ENCODE measurements at places on chromosomes 12 and 14.

- DNase-seq = no peak
Measured at GRCh38 chr14:59830338-59830734, 40.2 kb downstream of the RTN1 start.

DNA sequence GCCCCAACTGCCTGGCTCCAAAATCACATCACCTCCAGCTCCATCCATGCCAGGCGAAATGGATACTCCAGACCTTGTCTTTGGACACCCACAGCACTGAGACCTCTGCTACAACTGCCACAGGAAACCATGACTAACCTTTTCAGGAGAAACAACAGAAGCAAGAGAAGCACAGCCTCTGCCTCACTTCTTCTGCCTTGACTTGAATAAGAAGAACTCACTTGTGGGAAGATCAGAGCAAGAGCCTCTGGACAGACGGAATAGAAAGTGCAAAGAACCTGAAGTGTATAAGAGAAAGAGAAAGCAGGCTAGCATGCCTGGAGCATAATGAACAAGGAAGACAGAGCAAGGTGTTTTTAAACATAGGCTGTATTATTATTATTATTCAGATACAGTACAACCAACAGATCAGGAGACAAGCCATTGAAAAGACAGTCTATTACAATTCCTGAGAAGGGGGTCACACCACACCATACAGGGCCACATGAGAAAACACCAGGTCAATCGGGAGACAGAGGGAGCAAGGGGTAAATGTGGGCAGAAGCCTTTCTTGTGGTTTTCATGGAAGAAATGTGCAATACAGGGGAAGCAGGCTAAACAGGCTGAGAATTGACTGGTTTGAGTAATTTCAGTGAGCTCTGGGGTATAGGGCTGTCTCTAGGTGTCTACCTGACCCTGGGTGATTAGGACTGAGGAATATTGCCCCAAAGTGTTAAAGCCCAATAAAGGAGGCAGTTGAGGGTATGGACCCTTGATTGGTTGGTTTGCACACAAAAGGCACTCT lies 7.4 kb upstream of the OR10P1 start:
- no peak for DNase-seq

- no peak for DNase-seq
Measured at GRCh38 chr14:56172571-56172971, 54.4 kb downstream of the PELI2 start.

DNA sequence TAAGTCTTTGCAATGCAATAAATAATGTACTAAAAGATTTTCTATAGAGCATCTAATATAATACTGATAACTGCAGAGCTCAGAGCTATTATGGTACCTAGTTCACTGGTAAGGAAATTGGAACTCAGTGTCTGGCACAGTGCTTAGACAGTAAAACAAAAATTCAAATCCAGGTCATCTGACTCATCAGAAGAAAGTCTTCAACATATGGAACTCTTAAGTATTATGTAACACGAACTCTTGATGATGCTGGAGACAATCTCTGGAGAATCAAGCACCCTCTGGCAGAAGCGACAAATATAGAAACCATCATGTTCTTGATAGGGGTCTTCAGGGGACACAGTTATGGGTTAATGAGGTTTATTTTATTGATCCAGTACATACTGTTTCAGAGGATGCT lies 37.3 kb upstream of the TRHDE start:
- DNase-seq = no peak

GRCh38 chr14:101834800-101835547 lies 73.5 kb downstream of the PPP2R5C start:
- no peak for DNase-seq
